Stimulated activated CD4-positive, alpha-beta T cell treated with anti-CD3 and anti-CD28 coated beads, TNF-alpha, amount 100 ng/mL, for 4 hours (primary cell): ENCODE measurements at places on chromosomes 1 and 21.

GRCh38 chr1:1013105-1013921 is at the start of gene ISG15:
TSS of gene ISG15 (plus strand) at chr1:1013497. CDS start at chr1:1013574, 77 bp downstream.
- DNase-seq: peak; percentile 76

- peak; percentile 45 for DNase-seq
Measured at GRCh38 chr1:211260141-211261107, 1.3 kb downstream of the RCOR3 start.

GRCh38 chr21:15272171-15272570 is 207.4 kb upstream of the NRIP1 start:
- no peak for DNase-seq

DNA sequence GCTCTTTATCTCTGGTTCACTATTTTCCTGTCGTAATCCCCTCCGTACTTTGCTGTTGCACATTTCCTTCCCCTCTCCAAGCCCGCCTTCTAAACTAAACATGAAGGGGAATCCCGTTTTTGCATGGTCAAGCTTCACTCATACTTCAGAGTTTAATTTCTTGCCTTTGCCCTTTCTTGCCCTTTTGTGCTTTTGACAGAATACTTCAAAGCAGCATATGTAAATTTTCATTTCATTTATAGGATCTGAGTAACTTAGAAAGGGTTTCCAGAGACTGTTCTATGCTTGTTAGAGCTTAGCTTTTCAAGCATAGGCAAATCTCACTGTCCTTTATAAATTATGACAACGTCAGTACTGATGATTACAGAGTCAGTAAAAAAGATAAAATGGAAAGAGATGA is 27.7 kb downstream of the SPATA45 start:
- no peak for DNase-seq

DNA sequence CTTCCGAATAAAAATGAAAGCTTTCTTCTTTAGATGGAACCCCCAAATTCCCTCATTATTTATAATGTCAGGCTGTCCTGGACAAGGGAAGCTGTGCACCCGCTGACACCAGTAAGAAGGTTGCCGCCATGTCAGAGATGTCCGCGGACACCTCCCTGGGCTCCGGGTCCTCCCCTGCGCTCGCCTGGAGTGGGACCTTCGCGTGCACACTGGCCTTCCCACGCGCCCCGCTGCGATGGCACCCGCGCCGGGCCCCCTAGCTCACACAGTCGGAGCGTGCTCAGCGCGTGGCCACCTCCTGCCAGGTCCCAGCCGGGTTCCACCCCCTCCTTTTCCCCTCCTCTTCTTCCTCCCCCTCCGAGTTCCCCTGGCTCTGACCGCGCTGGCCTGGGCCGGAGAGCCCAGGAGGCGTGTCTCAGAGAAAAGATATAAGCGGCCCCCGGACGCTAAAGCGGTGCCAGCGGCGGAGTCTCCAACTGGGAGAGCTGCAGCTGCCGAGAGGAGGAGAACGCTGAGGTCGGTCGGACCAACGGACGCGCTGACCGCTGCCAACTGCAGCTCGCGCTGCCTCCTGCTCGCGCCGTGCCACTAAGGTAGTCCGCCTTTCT is at the start of gene G0S2:
TSS of gene G0S2 (plus strand) at position 456 of the 608 bp plus-strand sequence. CDS start 273 bp downstream, outside the sequence.
- DNase-seq: peak; percentile 9

GRCh38 chr1:10280439-10281350 is 70.3 kb downstream of the KIF1B start:
- no peak for DNase-seq

DNA sequence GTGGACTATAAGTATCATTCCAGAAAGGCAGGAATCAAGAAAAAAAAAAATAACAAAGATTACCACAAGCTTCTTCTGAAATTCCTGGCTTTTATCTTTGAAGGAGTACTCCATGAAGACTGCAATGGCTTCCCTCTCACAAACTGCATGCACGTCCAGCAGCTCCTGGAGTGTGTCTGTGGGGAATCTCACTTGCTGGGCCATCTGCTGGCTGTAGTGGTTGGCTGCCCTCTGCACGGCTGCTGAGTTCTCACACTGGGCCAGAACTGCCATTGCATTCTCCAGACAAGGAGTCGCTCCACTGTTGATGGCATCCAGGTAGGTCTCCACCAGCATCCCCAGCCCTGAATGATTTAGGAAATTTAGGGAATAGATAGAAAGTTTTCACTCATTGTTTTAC is 23.3 kb upstream of the GBP2 start:
- DNase-seq: no peak

DNA sequence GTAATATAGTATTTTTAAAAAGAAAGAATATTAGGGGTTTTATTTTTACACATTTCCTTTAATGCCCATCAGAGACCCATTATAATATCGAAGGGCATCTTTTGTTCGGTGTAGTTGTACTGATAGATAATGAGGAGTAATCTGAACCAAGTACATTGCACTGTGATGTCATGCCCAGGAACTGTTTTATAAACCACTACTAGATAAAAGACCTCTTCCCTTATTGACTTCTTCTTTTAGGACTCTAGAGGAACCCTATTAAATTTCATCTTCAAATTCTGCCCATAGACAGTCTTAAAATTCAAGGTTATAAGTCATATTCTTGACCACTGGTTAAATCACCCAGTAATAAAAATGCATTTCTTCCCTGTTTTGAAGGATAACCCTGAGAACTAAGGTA is 206.5 kb downstream of the NRIP1 start:
- DNase-seq: no peak

DNA sequence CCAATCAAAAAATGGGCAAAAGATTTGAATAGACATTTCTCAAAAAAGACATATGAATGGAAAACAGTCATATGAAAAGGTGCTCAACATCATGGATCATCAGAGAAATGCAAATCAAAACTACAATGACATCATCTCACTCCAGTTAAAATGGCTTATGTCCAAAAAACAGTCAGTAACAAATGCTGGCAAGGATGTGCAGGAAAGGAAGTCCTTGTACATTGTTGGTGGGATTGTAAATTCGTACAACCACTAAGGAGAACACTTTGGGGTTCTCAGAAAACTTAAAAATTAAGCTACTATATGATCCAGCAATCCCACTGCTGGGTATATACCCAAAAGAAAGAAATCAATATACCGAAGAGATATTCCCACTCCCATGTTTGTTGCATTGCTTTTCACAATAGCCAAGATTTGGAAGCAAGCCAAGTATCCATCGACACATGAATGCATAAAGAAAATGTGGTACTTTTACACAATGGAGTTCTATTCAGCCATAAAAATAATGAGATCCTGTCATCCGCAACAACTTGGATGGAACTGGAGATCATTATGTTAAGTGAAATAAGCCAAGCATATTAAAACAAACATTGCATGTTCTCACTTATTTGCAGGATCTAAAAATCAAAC is 17.9 kb downstream of the GBP5 start:
- no peak for DNase-seq

DNA sequence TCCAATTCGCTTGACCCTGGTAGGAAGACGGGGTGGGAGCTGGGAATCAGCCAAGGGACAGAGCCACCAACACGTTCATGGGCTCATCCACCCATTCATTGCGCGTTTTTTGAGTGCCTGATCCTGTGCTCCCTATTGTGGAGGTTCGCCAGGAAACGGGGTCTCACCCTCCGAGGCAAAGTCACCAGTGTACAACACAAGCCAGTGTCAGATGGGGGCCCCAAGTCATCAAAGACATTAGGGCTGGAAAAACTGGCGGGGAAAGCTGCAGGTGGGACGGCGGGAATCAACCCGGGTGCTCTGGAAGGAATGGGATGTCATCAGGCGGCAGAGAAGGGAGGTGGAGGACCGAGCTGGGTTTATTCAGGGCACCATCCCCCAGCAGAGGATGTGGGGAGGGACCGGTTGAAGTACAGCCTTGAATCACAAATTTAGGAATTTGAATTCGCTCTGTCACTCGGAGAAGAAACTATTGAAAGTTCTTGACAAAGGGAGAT is 667 bp upstream of the NID1 start:
- DNase-seq: no peak

DNA sequence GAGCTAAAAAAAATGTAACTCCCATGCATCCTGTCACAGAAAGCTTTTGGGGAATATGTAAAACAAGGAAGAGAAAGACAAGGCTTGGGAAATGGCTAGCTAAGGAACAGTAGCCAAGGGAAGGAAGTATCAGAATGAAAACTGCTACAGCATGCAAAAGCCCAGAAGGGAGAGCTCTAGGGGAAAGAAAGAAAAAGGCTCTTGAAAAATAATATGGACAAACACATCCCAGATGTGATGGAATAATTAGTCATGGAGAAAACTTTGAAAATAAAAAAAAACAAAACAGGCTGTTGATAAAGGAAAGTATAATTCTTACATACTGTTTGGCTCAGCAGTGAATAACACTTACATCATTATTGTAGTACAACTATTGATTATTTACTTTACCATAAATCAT is 47.9 kb upstream of the VCAM1 start:
- no peak for DNase-seq

DNA sequence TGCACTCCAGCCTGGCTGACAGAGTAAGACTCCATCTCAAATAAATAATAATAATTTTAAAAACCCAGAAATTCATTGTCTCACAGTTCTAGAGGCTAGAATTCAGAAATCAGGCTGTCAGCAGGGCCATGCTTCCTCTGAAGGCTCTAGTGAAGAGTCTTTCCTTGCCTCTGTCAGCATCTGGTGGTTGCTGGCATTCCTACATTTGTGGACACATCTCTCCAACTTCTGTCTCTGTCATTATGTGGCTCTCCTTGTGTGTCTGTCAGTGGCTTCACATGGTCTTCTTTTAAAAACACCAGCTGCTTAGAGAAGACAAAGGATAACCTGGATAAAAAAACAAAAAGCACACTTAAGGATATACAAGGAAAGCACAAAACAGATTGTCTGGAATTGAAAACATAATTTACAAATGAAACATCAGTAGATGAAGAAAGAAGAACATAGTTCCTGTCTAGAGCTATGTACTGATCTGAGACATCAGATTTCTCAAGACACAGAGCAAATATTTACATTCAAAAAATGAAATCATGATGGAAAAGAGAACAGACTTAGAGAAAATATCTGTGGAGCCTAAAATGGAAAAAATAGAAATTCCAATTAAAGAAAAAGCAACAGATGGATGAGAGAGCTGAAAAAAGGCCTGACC is 32.7 kb upstream of the ASB17 start:
- DNase-seq: no peak

GRCh38 chr1:17653728-17654351 is 101.3 kb upstream of the ACTL8 start:
- no peak for DNase-seq

DNA sequence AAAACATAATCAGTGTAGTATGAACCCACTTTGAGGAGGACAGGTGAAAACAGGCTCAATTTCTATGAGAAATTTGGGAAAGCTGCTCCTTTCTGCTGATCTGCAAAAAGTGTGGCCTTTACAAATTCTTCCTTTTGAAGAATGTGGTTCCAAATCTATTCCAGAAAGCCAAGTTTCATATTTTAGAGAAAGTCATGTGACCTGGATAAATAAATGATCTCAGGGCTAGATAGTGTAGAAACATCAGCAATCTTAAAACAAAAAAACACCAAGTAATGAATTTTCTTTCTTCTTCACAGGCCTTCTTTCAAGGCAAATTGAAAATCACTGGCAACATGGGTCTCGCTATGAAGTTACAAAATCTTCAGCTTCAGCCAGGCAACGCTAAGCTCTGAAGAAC is 11.7 kb upstream of the PODN start:
- DNase-seq: no peak

GRCh38 chr1:25544243-25544764 is 898 bp downstream of the LDLRAP1 start:
- no peak for DNase-seq

DNA sequence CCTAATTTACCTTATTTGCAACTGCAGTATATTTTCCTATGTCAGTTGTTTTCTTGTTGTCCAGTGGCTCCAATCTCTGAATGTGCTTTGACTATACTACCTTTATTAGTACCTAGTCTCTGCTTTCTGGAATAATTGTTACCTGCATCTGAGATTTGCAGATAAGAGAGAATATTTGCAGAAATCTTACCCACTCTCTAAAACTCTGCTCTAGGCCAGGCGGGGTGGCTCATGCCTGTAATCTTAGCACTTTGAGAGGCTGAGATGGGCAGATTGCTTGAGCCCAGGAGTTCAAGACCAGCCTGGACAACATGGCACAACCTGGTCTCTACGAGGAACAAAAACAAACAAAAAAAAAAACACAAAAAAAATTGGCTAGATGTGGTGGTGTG is 2.0 kb upstream of the SYDE2 start:
- DNase-seq: no peak

GRCh38 chr1:7420470-7421100 is 350.5 kb upstream of the VAMP3 start:
- DNase-seq: no peak

DNA sequence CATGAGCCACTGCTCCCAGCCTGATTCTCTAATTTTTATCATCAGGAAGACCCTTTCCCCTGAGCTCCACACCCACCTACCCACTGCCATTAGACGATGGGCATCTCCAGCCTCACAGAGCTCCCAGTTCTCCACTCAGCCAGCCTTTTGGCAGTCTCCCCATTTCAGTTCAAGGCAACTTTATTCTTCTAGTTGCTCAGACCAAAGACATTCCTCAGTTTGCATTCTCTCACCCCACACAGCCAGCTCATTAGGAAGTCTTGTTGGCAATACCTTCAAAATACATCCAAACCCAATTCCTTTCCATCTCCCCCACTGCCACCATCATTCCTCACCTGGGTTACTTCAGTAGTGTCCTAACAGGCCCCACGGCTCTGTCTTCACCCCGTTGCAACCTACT is 53.4 kb upstream of the COX20 start:
- DNase-seq: no peak

DNA sequence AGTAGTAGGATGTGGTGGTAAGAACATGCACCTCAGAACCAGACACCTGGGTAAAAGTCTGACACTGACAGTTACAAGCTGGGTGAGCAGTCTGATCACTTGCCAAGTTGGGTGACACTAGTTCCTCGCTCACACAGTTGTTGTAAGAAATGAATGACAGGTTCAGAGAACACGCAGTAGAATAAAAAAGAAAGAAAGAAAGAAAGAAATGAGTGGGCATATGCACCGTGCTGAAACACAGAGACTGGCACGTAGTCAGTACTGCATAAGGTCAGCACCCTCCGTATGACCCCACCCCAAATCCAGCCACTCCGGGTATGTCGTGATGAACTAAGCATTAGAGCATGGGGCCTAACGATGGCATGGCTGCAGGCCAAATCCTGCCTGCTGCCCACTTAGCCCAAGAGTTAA is 90.6 kb downstream of the GLUL start:
- no peak for DNase-seq

GRCh38 chr1:178938959-178939317 is 68.1 kb upstream of the ANGPTL1 start:
- no peak for DNase-seq
